ENCODE measurements at places on chromosomes 3 and 15.

GRCh38 chr3:186361762-186362536 is at the start of gene DGKG:
TSS of gene DGKG (minus strand) at chr3:186362234. CDS start at chr3:186320459, 41,775 bp downstream.
- DNase-seq, result peak; percentile 45

- DNase-seq, result peak; percentile 82
Observed at GRCh38 chr15:31365655-31366127, 39.1 kb downstream of the KLF13 start.

DNA sequence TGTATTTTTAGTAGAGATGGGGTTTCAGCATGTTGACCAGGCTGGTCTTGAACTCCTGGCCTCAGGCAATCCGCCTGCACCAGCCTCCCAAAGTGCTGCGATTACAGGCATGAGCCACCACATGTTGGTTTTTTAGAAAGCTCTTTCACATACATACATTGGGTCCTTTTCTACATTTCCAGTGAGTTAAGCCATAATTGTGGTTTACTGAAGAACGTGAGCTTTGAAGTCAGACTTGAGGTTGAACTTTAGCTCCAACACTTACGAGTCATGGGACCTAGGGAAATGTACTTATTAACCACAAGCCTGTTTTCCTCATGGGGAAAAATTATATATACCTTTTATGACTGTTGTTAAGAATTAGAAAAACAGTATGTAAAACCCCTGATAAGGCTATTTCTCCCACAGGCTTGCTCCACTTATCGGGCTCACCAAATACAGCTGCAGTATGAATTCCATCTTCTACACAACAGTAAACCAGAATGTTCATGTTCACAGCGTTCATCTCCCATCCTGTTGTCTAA is 39.0 kb downstream of the GPR160 start:
- no peak for DNase-seq

DNA sequence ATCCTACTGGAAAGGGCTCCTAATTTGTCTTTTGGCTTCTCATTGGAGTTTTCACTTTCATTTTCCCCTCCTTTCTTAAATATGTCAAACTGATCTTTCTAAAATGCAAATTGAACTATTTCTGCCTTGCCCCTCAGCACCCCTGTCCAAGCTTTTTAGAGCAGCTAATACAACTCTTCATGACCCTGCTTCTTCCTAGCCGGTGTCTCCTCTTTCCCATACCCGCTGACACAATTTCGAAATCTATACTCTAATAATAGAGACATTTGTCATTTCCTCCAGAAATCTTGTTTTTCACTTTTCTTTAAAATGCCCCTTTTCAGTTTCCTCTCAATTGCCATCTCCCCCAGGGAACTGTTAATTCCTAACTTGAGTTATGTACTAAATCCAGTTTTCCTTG is 2.9 kb upstream of the EPHA3 start:
- DNase-seq, result no peak

GRCh38 chr3:188505151-188505550 is 351.2 kb downstream of the LPP start:
- DNase-seq, result no peak
